ENCODE measurements at places on chromosomes 6 and 20. TPM values are rescaled to one million over a fixed set of nuclear protein-coding genes. Genes with fewer than 3 reads are reported as not detected.

DNA sequence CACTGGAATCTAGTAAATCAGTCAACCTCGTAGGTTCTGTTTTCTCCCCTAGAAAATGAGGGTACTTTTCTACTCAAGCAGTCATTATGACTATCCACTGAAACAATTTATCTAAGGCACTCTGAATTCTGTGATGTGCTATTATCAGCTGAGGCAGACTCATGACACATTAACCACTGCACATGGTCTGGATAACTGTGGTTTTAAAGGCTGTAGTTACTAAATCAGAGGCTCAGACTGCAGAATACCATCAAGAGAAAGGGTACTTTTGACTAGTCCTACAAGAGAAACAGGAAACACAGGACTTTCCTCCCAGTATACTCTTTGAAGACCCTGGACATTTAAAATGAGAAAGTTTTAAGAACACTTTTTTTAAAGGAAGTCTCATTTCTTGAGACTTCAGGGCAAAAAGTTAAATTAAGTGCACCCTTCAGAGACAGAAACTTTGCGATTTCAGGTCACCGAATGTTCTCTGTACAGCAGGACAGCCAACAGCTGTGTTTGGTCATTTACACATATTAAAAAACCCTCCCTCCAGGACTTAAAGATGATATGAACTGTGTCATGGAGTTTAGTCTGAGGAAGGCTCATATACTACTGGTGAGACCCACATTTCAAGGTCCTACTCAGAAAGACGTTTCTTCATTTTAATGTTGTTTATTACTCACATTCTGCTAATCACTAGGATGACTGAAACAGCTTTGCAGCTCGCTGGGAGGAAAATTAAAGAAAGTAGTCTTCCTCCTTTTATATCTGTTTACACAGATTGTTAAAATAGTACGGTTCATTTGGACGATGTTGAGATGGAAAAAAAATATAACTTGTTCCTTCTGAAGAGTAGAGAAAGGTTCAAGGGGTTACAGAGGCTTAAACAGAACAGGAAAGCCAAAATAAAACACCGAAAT lies 19.9 kb downstream of the ATXN1 start:
- peaks cover 38% of the 10 kb centered on the region for H3K36me3 ChIP-seq
- H3K4me3 ChIP-seq: peak overlapping the region; percentile 61
- H3K27me3 ChIP-seq: no peaks in the 10 kb centered on the region
- peak overlapping the region; percentile 74 for H3K27ac ChIP-seq
- DNase-seq: peak; percentile 63

DNA sequence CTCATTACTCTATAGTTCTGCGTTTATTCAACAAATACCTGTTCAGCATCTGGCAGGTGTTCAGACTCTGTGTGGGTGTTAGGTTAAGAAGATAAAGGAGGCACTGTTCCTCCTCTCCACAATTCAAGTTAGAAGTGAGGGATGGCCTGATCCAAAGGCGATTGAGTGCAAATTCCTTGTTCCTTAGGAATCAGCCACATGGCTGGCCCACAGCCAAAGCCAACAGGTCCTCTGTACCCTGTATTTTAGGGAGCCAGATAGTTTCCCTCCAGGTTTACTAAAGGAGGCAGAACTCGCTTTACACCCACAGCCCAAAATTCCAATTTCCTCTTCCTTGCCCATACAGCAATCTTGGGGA lies 5.0 kb upstream of the CD40 start:
- H3K36me3 ChIP-seq: no peaks in the 10 kb centered on the region
- no peak overlapping the region for H3K27ac ChIP-seq
- H3K4me3 ChIP-seq: no peak overlapping the region
- H3K27me3 ChIP-seq: peaks cover 68% of the 10 kb centered on the region

- no peaks in the 10 kb centered on the region for H3K36me3 ChIP-seq
- peaks cover 14% of the 10 kb centered on the region for H3K4me1 ChIP-seq
- H3K27ac ChIP-seq: no peak overlapping the region
- no peak overlapping the region for H3K4me3 ChIP-seq
These were observed 36.0 kb downstream of the ANKS1A start for GRCh38 chr6:34924831-34925625.

GRCh38 chr6:15553736-15554294 lies 109.0 kb downstream of the DTNBP1 start:
- DNase-seq: no peak
- H3K36me3 ChIP-seq: no peaks in the 10 kb centered on the region
- no peaks in the 10 kb centered on the region for H3K27me3 ChIP-seq
- H3K4me3 ChIP-seq: no peak overlapping the region
- H3K27ac ChIP-seq: no peak overlapping the region

- H3K27me3 ChIP-seq: no peaks in the 10 kb centered on the region
- peaks cover 6% of the 10 kb centered on the region for H3K4me1 ChIP-seq
- DNase-seq: no peak
These were observed 50.7 kb downstream of the SLC26A8 start for GRCh38 chr6:35973670-35974222.

DNA sequence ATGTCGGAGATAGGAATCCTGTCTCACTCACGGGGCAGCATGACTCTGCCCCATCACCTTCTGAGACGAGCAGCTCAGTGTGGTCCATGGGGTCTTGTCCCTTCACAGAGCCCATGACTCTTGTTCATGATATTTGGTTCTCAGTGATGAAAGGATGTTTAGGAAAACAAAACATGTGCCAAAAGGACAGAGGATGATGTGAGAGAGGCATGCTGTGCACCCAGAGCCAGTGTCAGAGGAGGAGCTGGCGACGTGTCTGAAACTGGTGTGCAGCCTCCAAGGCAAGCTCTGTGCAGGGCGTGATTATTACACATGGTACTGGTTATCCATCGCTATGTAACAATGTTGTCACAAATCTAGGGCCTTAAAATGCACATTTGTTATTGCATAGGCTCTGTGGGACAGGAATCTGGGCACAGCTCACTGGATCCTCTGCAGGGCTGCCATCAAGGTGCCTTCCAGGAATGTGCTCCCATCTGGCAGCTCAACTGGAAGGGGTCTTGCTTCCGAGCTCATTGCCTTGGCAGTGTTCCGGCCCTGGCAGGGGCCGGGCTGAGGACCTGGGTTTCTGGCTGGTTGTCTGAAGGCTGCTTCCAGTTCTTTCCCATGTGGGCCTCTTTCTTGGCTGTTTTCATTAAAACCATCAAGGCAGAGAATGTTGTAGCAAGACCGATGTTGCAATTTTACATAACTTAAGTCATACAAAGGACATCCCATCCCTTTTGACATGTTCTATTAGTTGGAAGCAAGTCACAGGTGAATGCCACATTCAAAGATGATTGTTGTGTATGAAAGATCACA lies 175.4 kb downstream of the ERMARD start:
- DNase-seq: no peak
- H3K4me3 ChIP-seq: no peak overlapping the region
- peaks cover 5% of the 10 kb centered on the region for H3K4me1 ChIP-seq
- no peaks in the 10 kb centered on the region for H3K36me3 ChIP-seq
- H3K27ac ChIP-seq: no peak overlapping the region

DNA sequence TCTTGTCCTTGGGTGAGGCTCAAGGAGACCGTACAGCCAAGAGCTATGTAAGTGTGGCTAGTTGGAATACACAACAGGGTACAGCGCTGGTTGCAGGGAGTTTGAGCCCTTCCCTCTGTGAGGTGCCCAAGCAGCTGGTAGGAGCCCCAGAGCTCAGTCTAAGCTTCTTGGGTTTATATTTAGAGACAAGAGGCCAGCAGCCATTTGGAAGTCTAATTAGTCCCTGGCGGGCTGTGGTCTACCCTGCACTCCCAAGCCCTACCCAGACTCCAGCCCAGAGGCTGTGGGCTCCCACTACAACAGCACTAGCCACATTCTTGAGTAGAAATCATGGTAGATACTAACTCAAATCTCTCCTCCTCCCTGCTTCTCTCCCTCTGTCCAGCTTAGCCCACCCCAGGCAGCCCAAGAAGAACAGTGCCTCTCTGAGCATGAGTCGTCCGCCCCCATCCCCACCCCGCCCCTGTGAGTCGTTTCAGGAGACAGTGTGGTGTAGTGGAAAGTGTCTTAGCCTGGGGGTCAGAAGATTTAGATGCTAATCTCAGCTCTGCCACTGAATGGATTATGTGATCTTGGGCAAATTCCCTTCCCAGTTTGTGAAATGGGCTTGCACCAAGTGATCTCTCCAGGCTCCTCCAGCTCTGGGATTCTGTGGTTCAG lies 37.8 kb downstream of the EIF2S2 start:
- no peaks in the 10 kb centered on the region for H3K27me3 ChIP-seq
- no peak overlapping the region for H3K4me3 ChIP-seq
- no peak for DNase-seq
- peaks cover 4% of the 10 kb centered on the region for H3K36me3 ChIP-seq

DNA sequence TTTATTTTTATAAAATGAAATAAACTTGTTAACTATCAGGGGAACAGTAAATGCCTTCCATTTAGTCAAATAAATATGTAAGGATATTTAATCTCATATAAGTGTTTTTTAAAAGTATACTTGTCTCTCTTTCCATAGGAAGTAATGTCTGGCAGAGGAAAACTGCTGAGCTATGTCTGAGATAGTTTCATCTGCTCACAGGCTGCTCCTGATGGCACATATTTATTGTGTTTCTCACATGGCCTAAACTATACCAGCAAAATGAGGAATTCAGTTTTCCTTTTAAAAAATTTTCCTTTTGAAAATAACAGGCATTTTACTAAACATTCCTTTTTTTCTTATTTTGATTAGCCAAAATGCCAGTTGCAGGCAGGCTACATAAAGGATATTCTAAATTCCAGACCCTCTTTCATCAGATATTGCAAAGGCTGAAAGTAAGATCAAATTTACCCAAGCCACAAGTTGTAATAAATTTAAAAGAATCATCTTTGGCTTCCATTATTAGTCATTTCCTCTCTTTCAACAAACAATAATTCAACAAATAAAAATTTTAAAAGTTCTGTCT lies 60.1 kb upstream of the RNF146 start:
- no peak overlapping the region for H3K4me3 ChIP-seq
- DNase-seq: no peak
- no peak overlapping the region for H3K27ac ChIP-seq
- H3K36me3 ChIP-seq: no peaks in the 10 kb centered on the region

DNA sequence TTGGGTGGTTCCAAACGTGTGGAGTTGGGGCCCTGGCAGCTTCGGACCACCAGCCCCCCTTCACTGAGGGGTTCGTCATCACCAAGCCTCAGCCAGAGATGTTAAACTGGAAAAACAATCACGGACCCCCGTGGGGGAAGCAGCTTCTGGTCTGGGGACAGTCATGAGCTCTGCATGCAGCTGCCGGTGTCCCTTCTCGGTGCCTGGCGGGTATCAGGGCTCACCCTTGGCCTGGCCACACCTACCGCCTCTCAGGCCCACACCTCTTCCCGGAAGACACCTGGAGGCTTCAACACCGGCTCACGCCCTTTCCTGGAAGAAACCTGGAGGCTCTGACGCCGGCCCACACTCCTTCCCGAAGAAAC lies 77.8 kb upstream of the BHLHE23 start:
- H3K36me3 ChIP-seq: no peaks in the 10 kb centered on the region
- DNase-seq: peak; percentile 46
- H3K4me1 ChIP-seq: no peaks in the 10 kb centered on the region
- no peak overlapping the region for H3K27ac ChIP-seq
- H3K27me3 ChIP-seq: peaks cover 4% of the 10 kb centered on the region

DNA sequence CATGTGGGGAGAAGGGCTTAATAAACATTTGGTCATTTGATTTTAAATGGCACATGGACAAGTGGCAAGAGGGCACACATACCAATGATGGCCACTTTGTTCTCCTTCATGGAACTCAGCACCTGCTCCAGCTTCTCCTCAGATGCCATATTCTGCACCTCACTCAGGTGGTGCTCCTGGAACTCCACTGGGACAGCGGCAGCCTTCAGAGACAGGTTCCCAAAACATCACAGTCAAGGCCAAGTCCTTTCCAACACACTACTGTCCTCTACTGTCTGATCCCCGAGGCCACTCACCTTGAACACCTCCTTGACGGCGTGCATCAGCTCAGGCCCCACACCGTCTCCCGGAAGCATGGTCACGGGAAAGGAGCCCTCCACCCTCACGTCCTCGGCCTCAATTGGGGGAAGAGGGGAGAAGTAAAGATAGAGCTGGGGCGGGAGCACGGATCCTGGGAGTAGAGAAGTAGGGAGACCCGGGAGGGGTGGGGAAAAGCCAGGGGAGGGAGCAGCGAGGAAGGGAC lies 591 bp downstream of the IDH3B start:
- H3K36me3 ChIP-seq: peaks cover 26% of the 10 kb centered on the region
- no peak for DNase-seq
- peaks cover 3% of the 10 kb centered on the region for H3K27me3 ChIP-seq
- peak overlapping the region; percentile 96 for H3K4me3 ChIP-seq
- H3K4me1 ChIP-seq: peaks cover 28% of the 10 kb centered on the region

- no peaks in the 10 kb centered on the region for H3K27me3 ChIP-seq
- peaks cover 11% of the 10 kb centered on the region for H3K36me3 ChIP-seq
- H3K4me3 ChIP-seq: no peak overlapping the region
- peak overlapping the region; percentile 14 for H3K27ac ChIP-seq
- peaks cover 40% of the 10 kb centered on the region for H3K4me1 ChIP-seq
These were observed 120.5 kb upstream of the TMEM170B start for GRCh38 chr6:11416936-11417576.

- no peaks in the 10 kb centered on the region for H3K4me1 ChIP-seq
- no peak overlapping the region for H3K27ac ChIP-seq
- no peaks in the 10 kb centered on the region for H3K27me3 ChIP-seq
- H3K36me3 ChIP-seq: no peaks in the 10 kb centered on the region
- DNase-seq: no peak
These were observed 705.5 kb upstream of the MAN1A1 start for GRCh38 chr6:120055071-120055470.

GRCh38 chr6:148891405-148891783 lies 144.6 kb downstream of the UST start:
- H3K4me1 ChIP-seq: peaks cover 10% of the 10 kb centered on the region
- H3K27ac ChIP-seq: no peak overlapping the region
- no peaks in the 10 kb centered on the region for H3K36me3 ChIP-seq
- no peak overlapping the region for H3K4me3 ChIP-seq

- H3K4me1 ChIP-seq: peaks cover 7% of the 10 kb centered on the region
- H3K27me3 ChIP-seq: peaks cover 45% of the 10 kb centered on the region
- DNase-seq: no peak
- H3K27ac ChIP-seq: no peak overlapping the region
- H3K36me3 ChIP-seq: peaks cover 14% of the 10 kb centered on the region
- H3K4me3 ChIP-seq: no peak overlapping the region
These were observed 190.4 kb upstream of the UST start for GRCh38 chr6:148556410-148556809.

DNA sequence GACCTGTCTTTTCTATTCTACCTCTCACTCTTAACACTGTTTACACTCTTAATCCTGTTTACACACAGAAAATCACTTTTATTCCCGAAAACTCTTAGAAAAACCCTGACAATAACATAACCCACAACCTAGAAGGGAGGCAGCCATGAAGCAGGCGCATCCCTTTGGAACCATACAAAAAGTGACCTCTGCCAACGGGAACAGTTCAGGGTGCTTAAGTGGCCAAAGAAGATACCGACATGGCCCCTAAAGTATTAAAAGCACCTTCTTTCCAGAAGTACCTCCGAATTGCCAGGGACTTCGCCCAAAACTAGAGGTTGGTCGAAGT lies 490 bp downstream of the MMUT start:
- H3K4me3 ChIP-seq: peak overlapping the region; percentile 100
- H3K36me3 ChIP-seq: peaks cover 11% of the 10 kb centered on the region
- H3K27me3 ChIP-seq: no peaks in the 10 kb centered on the region
- H3K4me1 ChIP-seq: peaks cover 35% of the 10 kb centered on the region
- peak overlapping the region; percentile 95 for H3K27ac ChIP-seq

TBX18 gene
- not detected for total RNA-seq

BFSP1 gene
- total RNA-seq: 0.14 TPM

SPINT4 gene
- not detected for total RNA-seq

RARS2 gene
- total RNA-seq: 32.0 TPM

TJAP1 gene
- total RNA-seq: 44.6 TPM

ELOVL4 gene
- total RNA-seq: 0.74 TPM

RBPJL gene
- total RNA-seq: not detected

LIN28B gene
- not detected for total RNA-seq

All from natural killer cell treated with Interleukin-12 subunit alpha and Interleukin-12 subunit beta and Interleukin-15 and Interleukin-18, amount 100 ng/mL, for 72 hours (primary cell).